ENCODE measurements at places on chromosomes 11 and 22.
A peak's percentile ranks its signal among the peaks of the same experiment; 100 is the strongest.

- no peak for DNase-seq
These were observed 236.3 kb upstream of the SORL1-AS1 start for GRCh38 chr11:121688860-121689614.

DNA sequence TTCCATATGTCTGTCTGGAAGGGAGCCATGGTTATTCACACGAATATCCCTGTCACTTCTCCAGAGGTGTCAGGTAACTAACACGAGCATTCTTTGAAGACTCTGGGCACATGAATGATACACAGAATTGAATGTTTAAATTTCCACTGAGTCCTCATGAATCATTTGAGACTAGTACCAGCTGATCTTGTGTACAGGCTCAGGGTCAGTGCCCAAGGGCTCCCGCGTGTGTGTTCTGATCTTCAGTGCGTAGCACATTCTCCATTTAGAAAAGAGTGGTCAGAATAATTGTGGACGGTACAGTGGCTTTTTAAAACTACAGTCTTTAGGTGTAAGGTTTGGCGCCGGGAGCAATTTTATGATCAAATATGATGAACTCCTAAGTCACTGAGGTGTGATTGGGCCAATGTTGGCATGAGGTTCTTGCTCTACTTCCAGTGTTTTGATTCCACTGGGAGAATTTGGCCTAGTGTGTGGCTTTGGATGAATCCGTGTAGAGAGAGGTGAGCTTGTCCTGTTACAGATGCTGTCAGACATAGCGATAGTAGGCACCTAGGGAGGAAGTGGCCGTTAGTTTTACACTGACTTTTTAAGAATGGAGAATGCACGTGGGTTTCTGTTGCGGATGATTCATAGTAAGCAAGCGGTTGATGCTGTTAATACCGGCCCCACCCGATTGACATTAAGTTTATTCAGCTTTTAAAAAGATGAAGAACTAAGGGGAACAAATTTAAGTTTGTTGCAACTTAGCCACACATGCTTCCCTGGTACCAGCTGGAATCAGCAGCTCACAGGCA is 22.2 kb downstream of the NUP50 start:
- DNase-seq: no peak

- no peak for DNase-seq
These were observed 1054.7 kb upstream of the CNTN5 start for GRCh38 chr11:97965849-97966646.

DNA sequence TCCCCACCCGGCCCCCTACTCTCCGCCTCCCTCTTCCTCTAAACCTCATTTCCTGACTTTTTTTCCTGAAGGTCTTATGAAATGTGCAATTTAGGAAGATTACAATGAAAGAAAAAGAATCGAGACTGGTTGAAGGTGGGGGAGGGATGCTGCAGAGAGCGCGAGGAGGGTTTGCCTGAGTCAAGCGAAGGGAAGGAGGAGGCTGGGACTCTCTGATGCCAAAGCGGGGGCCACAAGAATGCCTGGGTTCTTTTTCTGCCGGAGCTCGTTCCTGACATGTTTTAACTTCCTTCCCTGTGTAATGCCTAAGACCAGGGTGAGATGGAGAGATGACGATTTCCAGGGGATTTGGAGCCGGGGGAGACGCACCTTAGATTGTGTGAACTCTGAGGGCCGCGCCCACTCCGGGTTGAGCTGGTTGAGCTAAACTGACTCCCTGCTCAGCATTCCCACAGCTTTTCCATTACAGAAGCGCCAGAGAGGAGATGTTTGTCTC is 270.5 kb upstream of the SORL1-AS1 start:
- peak; percentile 76 for DNase-seq

GRCh38 chr22:39534092-39534506 is 1.6 kb upstream of the RPS19BP1 start:
- DNase-seq: no peak

DNA sequence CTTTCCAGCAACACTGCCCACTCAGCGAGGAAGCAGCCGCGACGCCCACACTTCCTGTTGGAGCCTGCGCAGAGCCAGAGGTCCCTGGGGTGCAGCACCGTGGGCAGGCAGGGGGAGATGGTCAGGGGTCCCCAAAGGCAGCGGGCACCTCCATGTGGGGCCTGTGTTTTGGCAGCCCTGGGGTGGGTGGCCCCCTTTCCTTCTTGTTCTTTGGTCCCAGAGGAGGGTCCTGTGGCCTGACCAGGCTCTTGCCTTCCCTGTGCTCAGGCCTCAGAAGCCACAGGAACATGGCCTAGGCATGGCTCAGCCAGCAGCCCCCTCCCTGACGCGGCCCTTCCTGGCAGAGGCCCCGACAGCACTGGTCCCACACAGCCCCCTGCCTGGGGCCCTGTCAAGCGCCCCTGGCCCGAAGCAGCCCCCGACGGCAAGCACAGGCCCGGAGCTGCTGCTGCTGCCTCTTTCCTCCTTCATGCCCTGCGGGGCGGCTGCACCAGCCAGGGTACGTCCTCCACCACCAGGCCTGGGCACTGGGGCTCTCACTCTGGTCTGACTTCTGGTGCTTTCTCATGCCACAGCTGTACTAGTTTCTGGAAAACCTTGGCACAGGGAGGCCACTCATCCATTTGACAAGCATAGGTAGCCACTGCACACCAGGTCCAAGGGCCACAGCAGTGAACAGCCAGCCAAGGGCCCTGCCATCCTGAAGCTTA is 47.1 kb downstream of the PISD start:
- DNase-seq: no peak

- DNase-seq: no peak
These were observed 32.3 kb downstream of the TMPRSS5 start for GRCh38 chr11:113673550-113674396.

DNA sequence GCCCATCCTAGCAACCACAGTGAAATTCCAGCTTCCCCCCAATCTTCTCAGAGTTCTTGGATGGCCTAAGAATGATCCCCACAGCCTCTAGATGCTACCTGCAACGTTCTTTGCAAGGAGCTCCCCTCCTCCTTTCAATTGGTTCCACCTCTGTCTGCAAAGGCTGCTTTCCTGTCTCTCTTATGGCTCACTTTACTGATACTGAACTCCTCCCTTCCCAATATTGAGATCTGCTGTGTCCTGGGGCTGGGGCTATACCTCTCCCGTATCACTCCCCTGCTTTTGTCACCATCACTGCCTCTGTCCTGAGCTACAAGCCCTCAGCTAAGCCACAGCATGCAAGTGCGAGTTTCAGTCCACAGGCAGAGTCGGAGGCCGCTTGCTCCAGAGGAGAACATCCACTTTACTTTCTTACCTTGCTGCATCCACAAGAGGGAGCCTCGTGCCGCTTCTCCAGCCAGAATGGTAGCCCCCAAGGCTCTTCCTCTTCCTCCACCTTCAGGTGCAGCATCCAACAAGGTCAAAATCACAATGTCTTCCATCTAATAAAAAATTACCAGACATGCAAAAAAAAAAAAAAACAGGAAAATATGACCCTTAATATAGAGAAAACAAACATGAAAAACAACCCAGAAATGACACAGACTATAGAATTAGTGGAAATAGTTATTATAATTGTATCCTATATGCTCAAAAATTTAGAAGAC is 48.6 kb upstream of the TMEM45B start:
- DNase-seq: peak; percentile 36

DNA sequence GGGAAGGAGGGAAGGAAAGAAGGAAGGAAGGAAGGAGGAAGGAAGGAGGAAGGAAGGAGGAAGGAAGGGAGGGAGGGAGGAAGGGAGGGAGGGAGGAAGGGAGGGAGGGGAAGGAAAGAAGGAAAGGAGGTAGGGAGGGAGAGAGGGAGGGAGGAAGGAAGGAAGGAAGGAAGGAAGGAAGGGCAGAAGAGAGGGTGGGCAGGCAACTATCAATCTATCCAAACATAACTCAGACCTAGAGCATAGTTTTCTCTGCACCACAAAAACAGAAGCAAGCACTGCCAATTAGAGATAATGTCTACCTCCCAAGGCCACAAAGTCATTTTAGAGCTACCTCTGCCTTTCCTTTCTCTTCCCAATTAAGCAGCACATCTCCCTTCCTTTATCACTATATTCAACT is 109.1 kb downstream of the ETS1 start:
- DNase-seq: no peak

DNA sequence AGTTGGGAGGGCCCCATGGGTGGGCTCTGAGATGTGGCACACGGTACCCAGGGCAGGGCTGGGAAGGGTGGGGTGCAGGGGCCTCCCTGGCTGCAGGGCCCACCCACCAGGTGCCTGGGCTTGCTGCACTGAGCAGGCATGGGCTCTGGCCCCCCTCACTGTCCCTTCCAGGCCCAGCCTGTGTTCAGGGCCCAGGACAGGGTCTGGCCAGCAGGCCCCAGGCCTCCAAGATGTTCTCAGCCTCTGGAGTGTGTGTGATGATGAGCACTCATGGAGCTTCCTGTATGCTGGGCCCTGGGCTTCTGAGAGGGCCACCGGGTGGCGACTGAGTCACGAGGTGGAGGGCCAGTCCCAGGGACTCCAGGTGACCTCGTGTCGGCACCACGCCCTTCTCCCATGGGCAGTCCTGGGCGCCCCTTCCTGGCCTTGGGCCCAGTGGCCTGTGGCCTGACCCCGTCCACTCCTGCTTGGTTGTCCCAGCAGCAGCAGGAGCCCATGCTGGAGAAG is 55.9 kb upstream of the CCDC188 start:
- DNase-seq: no peak

DNA sequence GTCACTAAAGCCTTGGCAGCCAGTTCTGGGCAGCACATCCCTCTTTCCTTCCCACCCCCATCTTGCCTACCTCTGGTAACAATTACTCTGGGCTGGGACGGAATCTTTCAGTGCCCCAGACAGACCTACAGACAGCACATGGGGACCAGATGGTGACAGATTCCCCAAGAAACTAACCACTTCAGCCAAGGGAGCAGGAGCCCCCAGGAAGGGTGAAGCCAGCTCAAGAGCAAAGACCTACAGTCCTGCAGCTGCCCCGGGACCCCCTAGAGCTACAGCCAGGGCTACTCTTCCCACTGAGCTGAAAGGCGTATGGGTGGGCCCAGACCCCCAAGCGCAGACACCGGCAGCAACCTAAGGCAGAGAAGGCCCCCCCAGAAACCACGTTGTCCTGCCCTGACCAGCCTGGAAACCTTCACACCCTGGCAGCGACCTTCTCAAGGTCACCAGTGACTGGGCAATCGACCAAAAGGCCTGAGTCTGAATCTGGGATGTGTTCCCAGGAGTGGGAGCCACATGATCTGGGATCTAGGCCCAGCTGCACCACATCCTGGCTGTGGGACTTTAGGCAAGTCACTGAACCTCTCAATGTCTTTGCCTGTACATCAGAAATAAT is 65.8 kb downstream of the LRRC32 start:
- DNase-seq: no peak

GRCh38 chr11:16299884-16300782 is 56.2 kb downstream of the SOX6 start:
- no peak for DNase-seq

- DNase-seq: no peak
These were observed 30.1 kb downstream of the CACNA1I start for GRCh38 chr22:39600491-39601179.

DNA sequence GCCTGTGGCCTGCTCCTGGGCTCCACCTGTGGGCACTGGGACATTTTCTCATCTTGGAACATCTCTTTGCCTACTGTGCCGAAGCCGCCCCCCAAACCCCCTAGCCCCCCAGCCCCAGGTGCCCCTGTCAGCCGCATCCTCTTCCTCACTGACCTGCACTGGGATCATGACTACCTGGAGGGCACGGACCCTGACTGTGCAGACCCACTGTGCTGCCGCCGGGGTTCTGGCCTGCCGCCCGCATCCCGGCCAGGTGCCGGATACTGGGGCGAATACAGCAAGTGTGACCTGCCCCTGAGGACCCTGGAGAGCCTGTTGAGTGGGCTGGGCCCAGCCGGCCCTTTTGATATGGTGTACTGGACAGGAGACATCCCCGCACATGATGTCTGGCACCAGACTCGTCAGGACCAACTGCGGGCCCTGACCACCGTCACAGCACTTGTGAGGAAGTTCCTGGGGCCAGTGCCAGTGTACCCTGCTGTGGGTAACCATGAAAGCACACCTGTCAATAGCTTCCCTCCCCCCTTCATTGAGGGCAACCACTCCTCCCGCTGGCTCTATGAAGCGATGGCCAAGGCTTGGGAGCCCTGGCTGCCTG is 1.4 kb downstream of the SMPD1 start:
- DNase-seq: peak; percentile 46

DNA sequence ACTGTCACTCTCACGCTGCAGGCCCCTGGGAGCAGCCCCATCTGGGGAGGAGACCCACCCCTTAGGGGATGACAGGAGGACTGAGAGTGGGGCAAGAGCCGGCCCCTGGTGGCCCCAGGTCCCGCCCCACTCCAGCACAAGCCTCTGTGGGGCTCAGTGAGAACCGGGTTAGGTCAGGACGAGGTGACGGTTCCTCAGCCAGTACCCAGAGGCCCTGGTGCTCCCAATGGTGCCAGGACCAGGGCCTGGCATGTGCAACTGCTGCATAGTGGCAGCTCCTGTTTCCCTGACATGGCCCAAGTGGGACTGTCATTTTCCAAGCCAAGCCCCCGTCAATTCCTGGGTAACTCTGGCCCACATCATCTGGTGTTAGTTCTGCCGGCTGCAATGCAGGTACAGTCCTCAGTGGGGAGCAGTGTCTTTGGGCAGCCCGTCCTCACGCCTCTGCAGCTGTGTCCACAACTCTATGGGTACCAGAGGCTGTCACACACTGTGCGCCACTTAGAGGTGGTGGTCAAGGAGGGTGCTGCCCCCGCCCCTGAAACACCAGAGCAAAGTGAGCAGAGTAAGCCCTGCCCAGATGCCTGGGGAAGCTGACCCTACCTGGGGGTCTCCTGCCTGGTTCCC is 15.9 kb downstream of the CHID1 start:
- DNase-seq: no peak

GRCh38 chr22:33806191-33806590 is 114.1 kb downstream of the LARGE1 start:
- no peak for DNase-seq

- DNase-seq: no peak
These were observed 535 bp downstream of the TRABD start for GRCh38 chr22:50186181-50186714.

GRCh38 chr22:24367841-24368240 is 59.6 kb upstream of the ADORA2A start:
- no peak for DNase-seq

GRCh38 chr11:116994195-116994594 is 104.0 kb downstream of the SIK3 start:
- DNase-seq: no peak

GRCh38 chr11:20604295-20604803 is 4.9 kb downstream of the SLC6A5 start:
- DNase-seq: no peak

GRCh38 chr22:17562906-17563870 is at the start of gene SLC25A18:
TSS of gene SLC25A18 (plus strand) at chr22:17563498. CDS start at chr22:17579945, 16,447 bp downstream.
- no peak for DNase-seq

DNA sequence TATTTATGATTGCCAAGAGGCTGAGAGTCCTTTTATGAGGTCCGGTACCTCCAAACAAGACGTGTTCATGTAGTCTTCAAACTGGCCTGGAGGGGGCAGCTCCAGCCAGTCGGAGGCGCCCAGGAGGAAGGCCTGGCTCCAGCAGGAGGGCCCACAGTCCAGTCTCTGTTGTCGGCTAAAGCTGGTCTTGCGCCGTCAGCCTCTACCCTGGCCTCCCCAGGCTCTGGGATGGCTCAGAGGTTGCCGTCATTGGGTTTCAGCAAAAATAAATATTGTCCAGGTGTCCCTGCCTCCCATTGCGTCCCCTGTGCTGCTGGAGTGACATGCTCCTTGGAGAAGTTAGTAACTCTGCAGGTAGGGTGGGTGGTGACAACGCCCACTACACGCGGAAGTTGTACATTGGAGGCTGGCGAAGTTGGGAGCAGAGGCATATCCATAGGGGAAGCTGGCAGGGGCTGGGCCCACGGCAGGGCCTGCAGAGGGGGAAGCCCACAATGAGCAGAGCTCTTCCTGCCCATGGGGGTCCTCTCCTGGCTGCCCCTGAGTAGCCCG is 1.0 kb upstream of the SLC25A1 start:
- peak; percentile 67 for DNase-seq

All from NCI-H2081 (cell line).